ENCODE measurements at places on chromosomes 6 and 20.

DNA sequence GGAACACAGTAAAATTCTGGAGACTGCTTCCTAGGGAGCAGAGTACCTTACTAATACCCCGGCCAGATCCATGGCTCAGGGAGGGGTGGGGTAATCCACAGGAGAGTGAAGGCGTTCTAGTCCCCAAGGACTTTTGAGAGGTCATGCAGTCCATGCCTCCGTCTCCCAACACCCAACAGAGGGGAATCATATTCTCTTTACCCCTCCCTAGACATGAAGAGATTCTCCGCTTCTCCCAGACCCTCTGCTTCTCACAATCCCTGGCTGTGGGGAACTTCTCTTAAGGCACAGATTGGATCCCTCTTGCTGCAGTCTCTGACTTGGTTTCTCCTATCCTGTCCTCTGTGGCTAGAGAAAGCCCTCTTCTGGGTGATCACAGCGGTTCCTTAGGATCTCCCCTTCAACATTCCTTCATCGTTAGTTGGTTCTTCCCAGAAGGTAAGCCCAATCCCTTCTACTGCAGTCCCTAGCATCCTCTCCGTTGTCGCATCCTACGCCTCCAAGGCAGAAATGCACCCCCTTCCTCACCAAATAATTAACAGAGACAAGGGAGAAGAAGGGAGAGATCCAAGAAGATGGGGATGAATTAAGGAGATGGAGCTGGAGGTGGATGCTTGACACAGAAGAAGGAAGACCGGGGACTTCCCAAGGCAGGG lies 562 bp downstream of the GGT7 start:
- no peak for DNase-seq

GRCh38 chr6:163573503-163574179 lies 159.1 kb downstream of the QKI start:
- DNase-seq, result no peak

GRCh38 chr6:138007014-138007472 lies 100.2 kb downstream of the PERP start:
- DNase-seq, result peak; percentile 13

DNA sequence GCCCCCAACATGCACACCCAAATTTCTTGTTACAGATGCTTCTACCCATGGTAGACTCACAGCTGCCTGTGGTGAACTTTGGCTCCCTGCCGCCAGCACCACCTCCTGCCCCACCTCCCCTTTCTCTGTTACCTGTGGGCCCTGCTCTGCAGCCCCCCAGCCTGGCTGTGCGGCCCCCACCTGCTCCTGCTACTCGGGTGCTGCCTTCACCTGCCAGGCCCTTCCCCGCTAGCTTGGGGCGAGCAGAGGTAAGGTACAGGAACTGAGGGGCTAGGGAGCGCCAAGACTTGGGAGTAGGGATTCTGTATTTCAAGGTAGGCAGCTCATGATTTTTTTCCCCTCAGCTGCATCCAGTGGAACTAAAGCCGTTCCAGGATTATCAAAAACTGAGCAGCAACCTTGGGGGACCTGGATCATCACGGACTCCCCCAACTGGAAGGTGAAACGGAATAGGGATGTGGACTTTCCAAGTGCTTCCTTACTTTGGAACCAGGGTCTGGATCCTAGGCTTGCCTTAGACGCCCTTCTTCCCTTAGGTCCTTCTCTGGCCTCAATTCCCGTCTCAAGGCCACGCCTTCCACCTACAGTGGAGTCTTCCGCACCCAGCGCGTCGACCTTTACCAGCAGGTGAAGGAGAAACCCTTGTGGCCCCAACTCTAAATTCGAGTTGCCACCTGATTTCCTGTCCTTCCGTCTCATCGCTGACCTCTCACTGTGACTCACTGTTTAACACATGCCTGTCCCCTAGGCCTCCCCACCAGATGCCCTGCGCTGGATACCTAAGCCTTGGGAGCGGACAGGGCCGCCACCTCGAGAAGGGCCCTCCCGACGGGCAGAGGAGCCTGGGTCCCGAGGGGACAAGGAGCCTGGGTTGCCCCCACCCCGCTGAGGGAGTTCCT lies 15.5 kb downstream of the BAG6 start:
- DNase-seq, result no peak

DNA sequence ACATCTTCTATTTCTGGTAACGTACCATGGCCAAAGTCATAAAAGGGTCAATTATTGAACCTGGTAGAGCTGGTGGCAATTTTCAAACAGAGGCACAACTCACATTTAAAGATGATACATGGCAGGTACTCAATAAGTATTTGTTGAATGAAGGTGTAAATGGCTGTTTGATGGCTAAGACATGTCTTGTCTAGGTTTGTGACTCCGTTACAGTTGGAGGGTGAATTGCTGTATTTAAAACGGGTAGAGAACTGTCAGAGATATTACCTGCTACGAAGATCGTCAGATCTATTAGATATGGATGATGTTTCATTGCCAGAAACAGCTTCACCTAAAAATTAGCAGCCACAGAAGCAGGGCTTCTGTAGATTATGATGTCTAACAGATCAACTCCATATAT lies 601.9 kb downstream of the PRKN start:
- DNase-seq, result no peak

GRCh38 chr6:127471379-127472255 lies 12.4 kb upstream of the KIAA0408 start:
- DNase-seq, result no peak

DNA sequence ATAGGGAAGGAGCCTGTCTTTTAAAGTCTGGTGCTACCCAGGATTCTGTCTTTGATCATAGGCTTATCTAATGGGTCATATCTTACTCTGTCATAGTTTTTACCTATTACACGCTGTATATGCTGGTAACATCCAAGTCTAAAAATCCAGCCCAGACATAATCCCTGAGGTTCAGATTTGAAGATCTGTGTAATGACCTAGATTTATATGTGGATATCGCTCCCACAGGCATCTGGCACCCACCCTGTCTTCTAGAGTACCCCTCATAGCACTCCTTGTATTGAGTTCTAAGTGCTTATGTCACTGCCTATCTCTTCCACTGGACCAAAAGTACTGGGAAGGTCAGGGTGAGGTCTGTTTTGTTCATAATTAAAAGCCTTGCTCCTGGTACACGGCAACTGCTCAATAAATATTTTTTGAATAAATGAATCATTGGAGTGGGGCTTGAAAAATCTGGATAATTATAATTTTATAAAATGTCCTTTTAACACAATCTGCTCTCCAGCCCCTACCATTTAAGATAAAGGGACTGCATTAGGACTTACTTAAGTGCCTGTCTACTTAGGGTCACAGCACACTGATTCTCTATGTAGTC lies 136.4 kb downstream of the FUT9 start:
- DNase-seq, result no peak

GRCh38 chr6:93972791-93973190 lies 553.4 kb upstream of the EPHA7 start:
- DNase-seq, result no peak

DNA sequence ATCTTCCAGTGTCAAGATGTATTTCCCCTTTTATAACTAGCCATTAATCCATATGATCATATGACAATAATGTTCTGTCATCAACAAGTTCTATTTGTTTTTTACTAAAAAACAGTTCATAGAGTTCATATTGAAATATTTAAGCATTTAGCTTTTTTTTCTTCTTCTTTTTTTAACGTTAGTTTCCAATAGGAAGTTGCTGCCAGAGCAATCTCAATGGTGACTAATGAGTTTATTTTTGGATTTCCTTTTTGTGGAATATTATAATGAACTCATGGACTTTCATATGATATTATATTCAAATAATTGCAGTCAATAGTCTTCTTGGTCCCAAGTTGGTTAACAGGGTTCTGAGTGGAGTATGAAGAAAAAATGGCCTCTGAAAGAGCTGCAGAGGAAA lies 343.3 kb downstream of the BCKDHB start:
- no peak for DNase-seq

DNA sequence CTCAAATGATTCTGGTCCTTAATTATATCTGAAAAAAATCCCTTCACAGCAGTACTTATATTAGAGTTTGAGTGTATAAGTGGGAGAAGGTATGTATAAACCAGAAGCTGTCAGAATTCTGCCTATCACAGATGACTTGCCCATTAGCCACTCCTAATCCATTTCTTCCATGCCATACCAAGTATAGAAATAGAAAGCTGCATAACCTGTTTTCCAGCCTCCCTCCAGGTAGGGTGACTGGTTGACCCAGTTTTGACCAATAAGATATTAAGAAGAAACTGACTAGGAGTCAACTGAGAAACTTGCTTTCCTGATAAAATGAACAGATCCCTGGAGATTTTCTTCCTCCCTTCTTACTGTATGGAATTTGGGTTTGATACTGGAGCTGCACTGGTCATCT lies 112.2 kb upstream of the GRIK2 start:
- DNase-seq, result no peak

- no peak for DNase-seq
These were observed 28.1 kb downstream of the NRSN1 start for GRCh38 chr6:24154121-24154520.

All from stimulated activated CD4-positive, alpha-beta T cell treated with anti-CD3 and anti-CD28 coated beads, Interleukin-12 subunit alpha, Interleukin-12 subunit beta, amount 100 ng/mL, for 4 hours (primary cell).